ENCODE measurements at places on chromosomes 6 and 20.
A peak's percentile ranks its signal among the peaks of the same experiment; 100 is the strongest.

DNA sequence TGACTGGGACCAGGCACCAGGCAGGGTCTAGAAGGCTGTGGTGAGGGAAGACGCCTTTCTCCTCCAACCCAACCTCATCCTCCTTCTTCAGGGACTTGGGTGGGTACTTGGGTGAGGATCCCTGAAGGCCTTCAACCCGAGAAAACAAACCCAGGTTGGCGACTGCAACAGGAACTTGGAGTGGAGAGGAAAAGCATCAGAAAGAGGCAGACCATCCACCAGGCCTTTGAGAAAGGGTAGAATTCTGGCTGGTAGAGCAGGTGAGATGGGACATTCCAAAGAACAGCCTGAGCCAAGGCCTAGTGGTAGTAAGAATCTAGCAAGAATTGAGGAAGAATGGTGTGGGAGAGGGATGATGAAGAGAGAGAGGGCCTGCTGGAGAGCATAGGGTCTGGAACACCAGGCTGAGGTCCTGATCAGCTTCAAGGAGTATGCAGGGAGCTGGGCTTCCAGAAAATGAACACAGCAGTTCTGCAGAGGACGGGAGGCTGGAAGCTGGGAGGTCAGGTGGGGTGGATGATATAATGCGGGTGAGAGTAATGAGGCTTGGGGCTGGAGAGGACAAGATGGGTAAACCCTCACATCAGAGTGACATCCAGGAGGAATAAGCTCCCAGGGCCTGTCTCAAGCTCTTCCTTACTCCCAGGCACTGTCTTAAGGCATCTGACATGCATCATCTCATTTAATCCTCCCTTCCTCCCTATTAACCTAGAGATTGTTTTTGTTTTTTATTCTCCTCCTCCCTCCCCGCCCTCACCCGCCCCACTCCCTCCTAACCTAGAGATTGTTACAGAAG, 45.2 kb upstream of the TTPAL start:
- no peak for DNase-seq

DNA sequence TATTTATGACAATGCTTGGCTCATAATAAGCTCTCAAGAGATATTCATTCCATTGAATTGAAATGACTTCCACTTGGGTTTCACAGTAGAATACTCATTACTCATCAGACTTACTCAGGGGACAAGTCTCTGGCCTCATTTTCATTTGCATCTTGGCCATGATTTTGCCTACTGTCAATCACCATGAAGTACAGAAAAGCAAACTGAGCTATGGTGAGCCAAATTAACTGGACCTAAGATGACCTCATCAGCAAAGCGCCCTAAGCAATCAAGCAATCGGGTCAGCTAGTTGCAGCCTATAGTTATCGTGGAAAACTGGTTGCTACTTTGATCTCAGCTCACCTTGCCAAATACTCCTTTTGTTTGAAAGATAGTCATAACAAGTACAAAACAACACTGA, 494.7 kb upstream of the SLC35B3 start:
- no peak for DNase-seq

DNA sequence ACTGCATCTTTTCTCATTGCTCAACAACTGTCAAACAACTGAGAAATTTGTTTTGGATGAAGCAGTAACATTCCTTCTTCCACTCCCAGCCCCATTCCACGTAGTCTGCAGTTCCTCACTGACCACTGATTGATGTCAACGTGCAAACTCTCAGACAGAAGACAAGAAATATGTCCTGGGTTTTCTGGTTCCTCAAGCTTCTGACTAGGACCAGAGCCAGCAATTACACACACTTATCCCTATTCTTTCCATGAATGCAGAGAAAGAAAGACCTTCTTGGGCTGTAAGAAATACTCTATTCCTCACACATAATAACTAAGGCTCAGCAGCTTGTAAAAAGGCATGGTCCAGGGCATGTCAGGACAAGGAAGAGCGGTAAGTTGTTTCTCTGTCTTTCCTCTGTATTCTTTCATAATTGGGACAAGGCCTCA, 790.1 kb upstream of the SLC35B3 start:
- DNase-seq = no peak

DNA sequence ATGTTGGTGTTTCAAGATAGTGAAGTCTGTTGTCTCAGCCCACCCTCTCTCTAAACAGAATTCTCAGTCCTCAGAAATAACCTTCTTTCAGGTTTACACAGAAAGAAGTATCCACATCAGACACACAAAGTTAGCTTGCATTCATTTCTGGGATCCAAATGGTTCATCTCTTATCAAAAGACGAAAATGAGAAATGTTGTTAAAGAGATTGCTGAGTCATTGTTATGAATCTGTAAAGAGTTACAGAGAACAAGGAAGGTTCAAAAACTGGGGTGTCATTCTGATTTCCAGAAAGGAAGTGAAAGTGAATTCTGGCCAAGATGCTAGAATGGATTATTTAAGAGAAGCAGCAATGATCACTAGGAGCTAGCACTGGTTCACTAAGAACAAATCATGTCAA, 90.5 kb upstream of the ATXN1 start:
- DNase-seq = peak; percentile 93

DNA sequence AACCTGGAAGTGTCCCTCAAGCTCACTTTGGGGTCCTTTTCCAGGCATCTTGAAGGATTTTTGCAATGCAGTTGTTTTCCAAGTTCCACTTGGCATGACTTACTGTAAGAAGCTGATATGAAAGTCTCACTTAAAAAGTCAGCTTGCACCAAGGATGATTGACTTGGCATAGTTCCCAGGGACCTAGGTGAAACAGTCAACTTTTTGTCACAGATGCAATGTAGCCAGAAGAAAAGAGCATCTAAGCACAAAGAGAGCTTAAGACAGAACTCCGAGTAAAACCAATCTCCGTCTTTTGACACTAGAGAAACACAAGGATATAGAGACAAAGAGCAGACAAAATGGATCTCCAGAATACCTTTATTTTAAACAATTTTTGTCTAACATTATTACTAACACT, 2.6 kb upstream of the ZSCAN12 start:
- DNase-seq = no peak

DNA sequence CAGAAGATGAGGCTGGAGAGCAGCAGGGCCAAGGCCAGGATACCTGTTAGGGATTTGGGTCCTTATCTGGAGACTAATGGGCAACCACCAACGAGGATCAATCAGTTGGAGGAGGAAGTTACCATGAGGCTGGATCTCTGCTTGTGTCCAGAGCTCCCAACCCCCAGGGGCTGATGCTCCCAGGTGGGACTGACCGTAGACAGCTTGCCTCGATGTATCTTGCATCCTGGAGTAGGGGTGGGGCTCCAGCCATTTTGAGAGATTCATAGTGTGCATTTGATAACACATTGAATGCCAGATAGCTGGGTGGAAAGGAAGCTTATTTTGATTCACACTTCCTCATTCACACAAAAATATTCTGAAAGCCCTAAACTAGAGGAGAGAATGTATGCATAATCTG, 4.6 kb upstream of the RFPL4B start:
- DNase-seq = no peak

DNA sequence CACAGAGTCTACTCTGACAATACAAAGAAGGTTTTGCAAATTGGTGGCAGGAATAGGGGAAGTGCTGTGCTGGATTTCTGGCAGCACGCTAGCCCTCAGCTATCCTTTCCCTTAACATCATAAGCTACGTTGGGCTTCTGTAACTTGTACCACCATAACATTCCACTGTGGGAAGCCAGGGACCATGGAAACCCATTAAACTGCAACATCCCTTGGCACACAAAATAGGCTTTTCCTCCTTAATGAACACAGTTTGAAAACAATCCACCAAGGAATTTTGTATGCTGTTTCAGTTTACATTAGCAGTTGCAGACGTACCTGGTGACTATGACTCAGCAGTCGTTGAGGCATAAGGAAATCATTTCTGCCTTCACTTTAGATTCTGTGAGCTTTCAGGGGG, 203.9 kb upstream of the RAB32 start:
- DNase-seq = no peak

GRCh38 chr20:8143474-8143873, 11.4 kb downstream of the PLCB1 start:
- no peak for DNase-seq

DNA sequence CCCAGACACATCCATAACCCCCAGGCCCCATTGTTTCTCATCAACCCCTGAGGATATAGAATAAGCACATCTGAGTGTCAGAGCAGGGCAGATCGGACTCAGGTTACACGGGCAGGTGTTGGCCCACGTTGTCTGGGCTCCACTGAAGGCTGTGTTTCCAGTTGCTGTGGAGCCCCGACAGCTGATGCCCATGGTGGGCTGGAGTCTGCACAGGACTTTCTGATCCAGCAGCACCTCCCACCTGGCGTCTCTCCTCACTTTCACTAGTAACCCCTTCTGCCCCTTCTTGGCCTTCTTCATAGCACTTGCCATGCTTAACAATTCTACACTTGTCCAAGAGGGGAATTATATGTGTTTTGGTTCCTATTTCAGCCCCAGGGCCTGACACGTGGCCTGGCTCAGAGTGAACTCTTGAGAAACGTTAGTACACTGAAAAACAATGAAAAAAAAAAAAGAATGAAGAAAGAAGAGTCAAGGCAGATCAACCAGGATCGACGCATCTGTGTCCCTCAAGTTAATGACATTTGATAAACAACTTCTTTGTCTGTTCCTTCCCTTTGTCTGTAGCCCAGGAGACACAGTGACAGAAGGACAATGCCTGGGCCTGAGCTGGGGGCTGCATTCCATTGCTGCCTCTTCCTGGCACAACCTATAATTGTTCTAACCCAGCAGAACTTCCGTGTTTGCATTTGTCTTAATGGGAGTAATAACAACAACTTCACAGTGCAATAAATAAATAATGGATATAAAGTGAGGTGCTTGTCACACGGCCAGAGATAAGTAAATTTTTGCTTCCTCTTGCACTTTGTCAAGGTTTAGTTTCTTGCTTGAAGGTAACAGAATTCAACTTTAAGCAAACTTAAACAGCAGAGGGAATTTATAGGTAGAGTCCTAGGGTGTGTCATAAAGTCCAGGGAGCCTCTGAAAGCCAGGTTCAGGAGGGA, 224.2 kb upstream of the SSTR4 start:
- peak; percentile 16 for DNase-seq

DNA sequence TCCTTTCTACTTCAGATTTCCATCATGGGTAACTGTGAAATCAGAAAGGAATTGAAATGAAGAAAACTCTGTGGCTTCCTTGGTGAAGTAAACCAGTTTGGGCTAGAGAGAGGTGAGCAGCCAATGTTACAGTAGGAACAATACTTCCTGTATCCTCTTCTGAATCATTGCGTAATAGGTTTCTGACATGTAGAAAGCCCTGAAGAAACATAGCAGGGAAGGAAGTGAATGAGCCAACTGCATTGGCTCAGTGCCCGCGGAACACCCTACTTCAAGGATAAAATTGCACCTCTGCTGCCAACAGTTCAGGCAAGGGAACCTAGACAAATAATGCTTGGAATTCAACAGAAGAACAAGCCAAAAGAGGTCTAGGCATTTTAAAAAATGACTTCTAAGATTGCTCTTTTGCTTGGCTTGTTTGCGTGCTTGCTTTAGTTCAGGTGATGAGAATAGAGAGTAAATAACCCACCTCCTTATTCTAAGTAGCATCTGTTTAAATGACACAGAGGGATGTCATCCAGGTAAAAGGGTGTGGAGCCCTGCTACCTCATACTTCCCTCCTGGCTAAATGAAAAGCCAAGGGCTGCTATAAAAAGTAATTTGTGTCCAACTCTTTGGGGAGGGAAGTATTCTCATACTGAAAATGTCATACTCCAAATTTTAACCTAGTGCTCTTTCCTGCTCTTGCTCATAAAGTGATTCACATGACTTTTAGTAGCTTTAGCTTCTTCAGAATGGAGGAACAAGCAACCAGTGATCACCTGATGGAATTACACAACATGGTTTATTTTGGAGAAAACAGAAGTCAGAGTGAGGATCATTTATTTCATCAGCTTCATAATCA, 30.0 kb upstream of the AKIRIN2 start:
- peak; percentile 98 for DNase-seq

- DNase-seq = no peak
These were observed 340.4 kb downstream of the GRIK2 start for GRCh38 chr6:101733899-101734298.

DNA sequence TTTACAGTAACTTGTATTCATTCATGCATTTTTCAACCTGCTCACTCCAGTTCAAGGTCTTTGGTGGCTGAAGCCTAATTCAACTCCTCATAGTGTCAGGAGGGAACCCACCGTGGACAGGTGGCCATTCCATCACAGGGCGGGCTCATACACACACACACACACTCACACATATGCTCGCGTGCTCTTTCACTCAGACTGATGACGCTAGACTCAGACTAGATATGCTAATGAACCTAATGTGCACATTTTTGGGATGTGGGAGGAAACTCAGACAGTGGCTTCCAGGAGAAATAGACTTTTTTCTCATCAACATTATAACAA, 56.7 kb downstream of the TRIM27 start:
- peak; percentile 58 for DNase-seq

Data from MV-4-11 (cell line).